Mucosa of gallbladder (tissue), 1 donor: ENCODE measurements at places on chromosomes 7 and 10.

DNA sequence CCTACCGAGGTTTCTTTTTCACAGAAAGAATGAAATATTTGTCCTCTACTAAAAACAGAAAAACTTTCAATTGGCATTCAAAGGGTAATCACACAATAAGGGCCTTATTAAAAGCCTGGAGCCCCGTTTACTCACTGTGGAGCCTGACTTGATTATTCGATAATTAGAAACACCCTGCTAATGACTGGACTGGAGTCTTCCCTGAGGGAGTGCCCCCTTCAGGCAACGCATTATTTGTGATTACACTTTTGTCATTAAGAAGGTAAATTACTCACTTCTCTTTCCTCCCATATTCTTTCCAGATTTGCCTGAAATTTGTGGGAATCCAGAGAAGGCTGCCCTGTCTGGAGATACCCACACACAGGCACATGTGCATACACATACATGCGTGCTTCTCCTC lies 444.2 kb upstream of the NPVF start:
- DNase-seq, result no peak

- DNase-seq, result no peak
These were observed 526.4 kb downstream of the KIF20B start for GRCh38 chr10:90227786-90228185.

DNA sequence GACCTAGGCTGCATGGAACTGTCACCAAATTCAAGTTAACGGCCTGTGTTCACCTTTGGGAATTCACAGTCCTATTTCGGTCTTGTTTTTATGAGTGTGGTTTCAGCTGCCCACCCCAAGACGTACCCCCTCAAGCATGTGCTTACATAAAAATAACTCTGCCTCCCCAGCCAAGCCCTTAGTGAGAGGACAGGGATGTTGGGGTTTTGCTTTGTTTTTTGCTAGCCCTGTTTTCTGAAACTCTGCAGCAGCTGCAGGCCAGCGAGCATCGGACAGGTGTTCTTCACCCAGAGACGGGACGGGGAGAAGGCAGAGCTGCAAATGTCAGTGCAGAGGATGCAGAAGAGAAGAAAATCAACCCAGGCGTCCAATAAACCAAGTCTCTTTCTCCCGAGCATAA lies 13.5 kb downstream of the CHST15 start:
- DNase-seq, result no peak

DNA sequence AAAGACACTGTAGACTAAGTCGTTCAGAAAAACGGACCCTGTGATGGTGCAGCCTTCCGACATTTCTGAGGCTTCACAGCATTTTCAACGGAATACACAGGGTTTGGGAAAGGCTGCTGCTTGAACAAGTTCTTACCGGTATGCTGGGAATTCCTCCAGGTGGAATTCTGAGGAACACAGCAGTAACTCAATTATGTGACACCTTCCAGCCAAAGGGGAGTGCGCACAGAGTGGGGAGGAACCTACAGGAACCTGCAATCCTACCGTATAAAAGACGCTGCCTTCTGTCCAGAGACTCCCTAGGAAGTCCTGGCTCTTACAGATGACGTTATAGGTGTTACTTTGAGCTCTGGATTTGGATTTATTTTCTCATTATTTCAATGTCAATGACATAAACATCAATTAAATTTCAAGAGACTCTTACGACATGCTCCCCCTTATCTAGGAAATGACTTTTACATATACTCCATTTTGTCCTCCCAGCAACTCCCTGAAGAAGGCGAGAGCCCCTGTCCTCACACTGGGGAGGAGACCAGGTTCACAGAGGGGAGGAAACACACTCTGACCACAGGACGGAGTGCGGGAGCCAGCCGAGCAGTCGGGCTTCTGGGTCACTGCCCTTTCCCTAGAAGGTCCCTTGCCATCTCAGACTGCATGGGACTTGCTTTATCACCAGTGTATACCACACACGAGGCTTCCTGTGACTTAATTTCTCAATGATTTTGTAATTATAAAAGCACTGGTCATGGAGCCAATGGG lies 27.9 kb downstream of the VIPR2 start:
- no peak for DNase-seq

DNA sequence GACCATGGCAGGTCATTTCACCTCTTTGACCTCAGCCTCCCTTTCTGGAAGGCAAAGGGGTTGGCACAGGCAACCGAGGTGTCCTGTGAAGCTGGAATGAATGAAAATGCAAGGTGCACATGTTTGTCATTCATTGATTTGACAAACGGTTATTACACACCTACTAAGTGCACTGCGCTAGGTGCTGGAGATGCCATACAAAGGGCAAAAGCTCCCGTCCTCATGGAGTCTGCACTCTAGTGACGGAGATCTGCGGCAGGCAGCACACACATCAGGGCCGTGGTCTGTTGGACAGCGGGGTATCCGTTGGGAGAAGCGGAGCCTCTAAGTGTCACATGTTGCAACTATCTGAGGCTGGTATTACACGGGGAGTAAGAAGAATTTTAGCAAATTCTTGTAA lies 44.2 kb downstream of the PRF1 start:
- no peak for DNase-seq
